OCI-LY7 (cell line): ENCODE measurements at places on chromosomes 6 and 20. TPM values are rescaled to one million over a fixed set of nuclear protein-coding genes. Genes with fewer than 3 reads are reported as not detected.

GPR6 gene
- not detected in 2 replicates for total RNA-seq

GINS1 gene
- total RNA-seq: 29.9 and 30.8 TPM in 2 replicates

CYP39A1 gene
- total RNA-seq: 22.6 and 24.5 TPM in 2 replicates

DNA sequence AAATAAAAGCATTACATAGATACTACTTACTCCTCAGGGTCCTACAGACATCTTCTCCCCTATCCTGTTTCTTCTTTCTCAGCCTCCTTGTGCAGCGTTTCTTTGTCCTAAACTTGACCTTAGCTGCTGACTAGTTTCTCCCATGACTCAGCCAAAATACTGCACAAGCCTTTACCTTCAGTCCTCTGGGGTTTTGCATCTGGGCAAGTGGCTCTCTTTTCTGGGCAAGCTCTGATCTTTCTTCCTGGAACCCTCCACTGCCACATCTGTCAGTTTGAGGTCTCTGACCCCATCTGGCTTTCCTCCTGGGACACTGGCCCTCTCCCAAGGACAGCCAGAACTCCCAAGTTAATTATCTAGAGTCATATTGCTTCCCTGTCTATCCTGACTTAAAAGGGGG lies 838.4 kb downstream of the DHX35 start:
- no peak for DNase-seq

DNA sequence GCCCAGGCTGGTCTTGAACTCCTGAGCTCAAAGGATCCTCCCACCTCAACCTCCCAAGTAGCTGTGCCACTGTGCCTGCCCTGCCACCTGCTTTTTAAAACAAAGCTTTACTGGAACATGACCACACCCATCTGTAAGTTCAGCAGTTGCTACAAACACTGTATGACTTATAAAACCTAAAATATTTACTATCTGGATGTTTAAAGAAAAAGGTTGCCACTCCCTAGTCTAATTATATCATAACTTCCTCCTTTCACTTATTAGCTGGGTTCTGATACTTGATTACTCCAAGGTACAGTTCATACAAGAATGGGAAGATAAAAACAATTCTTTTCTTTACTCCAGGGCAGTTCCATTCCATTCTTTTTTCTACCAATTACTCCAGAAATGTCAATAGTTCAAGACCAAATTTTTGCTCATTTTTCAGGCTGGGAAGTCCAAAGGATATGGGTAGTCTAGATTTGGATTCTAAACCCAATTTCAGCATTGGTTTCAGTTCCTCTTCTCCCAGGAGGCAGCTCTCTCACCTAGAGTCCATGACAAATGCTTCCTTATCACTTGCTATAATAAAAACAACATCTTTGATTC lies 63.1 kb downstream of the SEC63 start:
- DNase-seq: peak; percentile 43

DNA sequence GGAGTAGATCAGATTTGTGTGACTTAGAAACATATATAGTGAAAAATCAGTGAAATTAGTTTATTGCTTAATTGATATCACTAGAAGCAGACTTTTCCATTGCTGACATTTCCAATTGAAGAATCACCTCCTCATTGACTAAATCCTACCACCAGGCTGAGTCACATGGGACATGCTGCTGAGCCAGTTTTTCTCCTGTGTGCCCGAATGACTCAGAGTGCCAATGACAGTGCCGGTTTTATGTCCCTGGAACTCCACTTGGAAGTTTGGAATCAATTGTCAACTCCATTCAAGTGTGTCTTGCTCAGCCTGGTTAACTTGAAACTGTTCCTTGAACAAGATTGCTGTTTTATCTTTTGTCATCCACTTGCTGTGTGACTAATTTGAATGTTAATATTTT lies 316.1 kb upstream of the PRDM1 start:
- DNase-seq: no peak

DNA sequence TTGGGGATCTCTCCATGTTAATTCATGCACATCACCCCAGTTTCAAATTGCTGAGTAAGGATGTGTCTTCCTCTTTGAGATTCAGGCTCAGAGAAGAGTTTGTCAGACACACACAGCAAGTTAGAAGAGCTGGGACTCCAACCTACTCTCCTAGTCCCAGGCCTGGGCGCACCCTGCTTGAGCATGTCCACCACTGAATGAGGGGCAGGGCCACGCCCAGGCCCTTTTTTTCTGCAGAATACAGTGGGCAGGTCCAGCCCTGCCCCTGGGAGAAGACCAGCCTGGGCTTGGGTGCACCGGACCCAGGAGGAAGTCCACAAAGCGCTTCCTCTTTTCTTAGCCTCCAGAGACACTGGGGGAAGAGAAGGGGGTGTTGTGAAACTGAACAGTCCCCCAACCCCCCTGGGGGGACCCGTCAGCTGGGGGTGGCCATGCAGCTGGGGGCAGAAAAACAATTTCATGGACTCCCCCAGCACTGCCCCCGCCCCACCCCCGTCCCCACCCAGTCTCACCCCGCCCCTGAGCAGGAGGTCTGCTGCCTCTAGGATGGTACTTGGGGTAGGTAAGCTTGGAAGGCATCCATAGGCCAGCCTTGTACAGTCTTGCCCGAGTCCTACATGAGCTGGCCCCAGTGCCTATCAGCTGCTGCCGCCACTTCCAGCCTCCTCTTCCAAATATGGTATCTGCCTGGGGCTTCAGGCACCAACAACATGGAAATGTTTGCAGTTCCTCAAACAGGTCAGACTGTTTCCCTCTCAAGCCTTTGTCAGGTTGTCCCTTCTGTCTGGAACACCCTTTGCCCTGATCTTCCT lies 11.7 kb upstream of the HCK start:
- peak; percentile 90 for DNase-seq

DNA sequence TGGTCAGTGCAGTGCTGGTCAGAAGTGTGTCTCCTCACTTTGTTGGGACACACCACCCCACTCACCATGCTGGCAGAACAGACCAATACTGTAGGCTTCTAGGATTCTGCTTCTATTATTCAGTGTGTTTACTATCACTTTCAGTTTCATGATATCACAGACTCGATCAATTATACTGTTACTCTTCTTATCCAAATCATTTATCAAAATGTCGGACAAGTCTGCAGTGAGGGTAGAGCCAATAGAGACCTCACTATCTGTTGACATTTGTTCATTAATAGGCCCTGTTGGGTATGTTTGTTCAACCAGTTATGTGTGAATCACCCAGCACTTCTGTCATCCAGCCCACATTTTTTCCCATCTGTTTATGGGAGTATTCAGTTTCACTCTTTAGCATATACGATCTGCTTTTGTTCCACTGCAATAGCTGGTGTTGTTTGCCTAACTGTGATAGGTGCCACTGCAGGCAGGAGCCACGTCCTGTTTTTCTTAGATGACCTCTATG lies 140.1 kb downstream of the NRN1 start:
- DNase-seq: peak; percentile 11

- DNase-seq: no peak
These were observed 9.3 kb downstream of the ZBTB46 start for GRCh38 chr20:63821811-63822210.
